ENCODE measurements at places on chromosomes 11 and 22.

- no peak for DNase-seq
Observed at GRCh38 chr11:63527667-63528066, 8.9 kb upstream of the PLAAT4 start.

DNA sequence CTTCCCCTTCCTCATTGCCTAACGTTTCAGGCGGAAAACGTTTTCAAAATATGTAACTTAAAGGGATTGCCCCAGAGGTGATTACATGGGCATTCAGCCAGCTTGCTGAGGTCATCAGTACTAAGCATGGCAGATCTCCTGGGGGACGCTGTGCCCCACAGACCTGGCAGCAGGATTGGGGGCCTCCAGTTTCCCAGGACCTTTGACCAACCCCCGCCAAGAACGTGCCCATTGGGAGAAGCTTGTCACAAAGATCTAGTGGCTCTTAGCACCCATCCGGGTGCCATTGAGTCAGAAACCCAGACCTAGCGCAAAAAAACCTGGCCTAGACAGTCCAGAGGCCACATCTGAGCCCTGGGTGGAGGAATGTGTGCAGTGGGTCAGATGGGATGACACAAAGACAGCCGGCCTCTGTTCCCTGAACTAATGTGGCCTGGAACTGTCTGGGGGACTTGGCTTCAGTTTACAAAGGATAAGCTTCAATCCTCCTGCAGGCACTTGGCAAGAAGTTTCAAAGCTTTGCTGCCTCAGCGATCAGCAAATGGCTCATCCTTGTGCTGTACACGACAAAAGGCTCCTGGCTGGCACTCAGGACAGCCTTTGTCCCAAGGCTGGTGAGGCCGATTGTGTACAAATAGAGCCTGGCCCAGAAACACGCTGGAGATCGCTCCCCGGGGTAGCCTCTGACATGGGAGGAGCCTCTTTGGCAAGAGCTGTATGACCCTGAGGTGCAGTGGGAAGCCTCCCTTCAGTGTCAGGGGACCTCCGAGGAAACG, 9.5 kb downstream of the C1QTNF6 start:
- DNase-seq: no peak

- no peak for DNase-seq
Observed at GRCh38 chr22:41380993-41381328, 781 bp upstream of the TEF start.

GRCh38 chr22:37690901-37691504, 4.9 kb downstream of the NOL12 start:
- no peak for DNase-seq

DNA sequence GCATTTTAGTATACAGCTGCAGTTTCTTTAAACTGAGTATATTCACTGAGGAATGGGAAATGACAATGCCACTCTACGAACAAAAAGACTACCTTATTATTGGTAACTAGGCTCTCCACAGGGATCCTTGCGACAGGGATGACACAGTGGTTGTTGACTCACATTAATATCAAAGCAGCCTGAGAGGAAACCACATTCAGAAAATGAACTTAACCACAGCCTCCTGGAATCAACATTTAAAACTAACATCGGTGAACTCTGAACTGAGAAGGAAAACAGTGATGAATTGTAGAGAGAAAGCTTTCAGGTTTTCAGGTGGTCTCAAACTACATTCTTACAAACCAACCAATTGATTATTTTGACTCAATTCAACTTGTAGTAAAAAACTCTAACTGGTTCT, 90.3 kb upstream of the MTMR2 start:
- peak; percentile 30 for DNase-seq

DNA sequence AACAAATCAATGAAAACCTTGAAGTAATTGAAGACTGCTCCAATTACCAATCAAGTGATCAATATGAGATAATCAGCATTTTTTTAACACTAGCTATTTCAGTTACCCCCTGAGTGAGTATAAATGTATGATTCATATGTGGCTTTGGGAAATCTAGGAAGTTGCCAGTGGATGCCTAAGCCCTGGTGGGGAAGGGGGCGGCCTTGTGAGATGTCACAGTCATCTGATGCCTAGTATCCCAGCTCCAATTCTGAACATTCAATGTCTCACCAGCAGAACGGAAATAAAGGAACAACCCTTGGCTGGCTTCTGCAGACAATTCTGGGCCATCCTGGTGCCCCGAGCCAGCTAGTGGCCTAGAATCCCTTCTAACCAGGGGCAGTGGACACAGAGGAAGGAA, 58.5 kb upstream of the TIMP3 start:
- no peak for DNase-seq

All from activated CD4-positive, alpha-beta T cell treated with anti-CD3 and anti-CD28 coated beads, Interleukin-2, amount 50 U/mL, for 48 hours (primary cell).